ENCODE measurements at places on chromosomes 16 and 17.

GRCh38 chr17:75048249-75048878, 1.3 kb downstream of the KCTD2 start:
- no peak for DNase-seq

GRCh38 chr16:28218109-28218508, 6.3 kb upstream of the XPO6 start:
- peak; percentile 45 for DNase-seq

GRCh38 chr16:50578137-50578536, 29.9 kb downstream of the NKD1 start:
- DNase-seq, result no peak

GRCh38 chr16:25941800-25942499, 250.2 kb downstream of the HS3ST4 start:
- DNase-seq, result no peak

- no peak for DNase-seq
Observed at GRCh38 chr17:73168667-73169066, 3.9 kb downstream of the SSTR2 start.

GRCh38 chr17:58527306-58527705, 12.9 kb upstream of the MTMR4 start:
- DNase-seq, result no peak

DNA sequence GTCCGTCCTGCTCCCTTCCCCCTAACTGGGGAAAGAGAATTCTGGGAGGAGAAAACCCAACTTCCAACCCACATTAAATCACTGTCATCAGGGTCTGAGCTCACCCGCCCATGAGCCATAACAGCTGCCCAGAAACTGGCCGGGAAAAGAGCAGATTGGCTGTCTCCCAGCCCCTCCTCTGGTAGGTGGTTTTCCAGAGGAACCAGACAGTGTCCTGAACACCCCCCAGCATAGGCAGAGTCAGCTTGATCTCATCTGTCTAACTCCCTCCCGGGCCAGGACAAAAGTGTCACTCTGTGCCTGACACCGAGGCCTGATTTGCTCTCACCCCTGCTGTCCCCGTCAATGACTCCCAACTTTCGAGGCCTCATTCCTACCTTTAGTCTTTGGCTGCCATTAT, 197.0 kb downstream of the AXIN2 start:
- no peak for DNase-seq

GRCh38 chr17:73759734-73760438, 115.6 kb upstream of the SDK2 start:
- no peak for DNase-seq

GRCh38 chr17:74231928-74232907, 18.8 kb downstream of the TTYH2 start:
- DNase-seq, result no peak

DNA sequence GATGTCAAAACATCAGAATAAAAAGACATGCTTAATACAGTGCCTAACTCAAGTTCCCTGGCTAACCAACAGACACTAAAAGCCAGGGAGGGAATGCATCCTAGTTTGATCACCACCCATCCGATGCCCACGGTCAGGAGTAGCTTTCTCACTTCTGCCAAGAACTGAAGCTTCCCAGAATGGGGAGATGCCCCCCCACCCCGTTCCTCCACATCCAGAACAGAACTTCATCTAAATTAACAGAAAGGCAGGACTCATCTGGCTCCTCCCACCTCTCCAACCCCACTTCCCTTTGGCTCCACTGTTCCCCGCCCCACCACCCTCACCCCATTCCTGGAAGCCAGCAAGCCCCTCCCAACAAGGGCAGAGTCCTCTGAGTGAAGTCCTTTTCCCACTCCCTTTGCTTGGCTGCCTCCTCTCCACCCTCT, 33.7 kb downstream of the GDE1 start:
- DNase-seq, result no peak

- no peak for DNase-seq
Observed at GRCh38 chr17:52202520-52203080, 44.1 kb upstream of the CA10 start.

Measured in T-helper 22 cell (primary cell).